ENCODE measurements at places on chromosomes 2 and 18.

GRCh38 chr18:45642238-45642637, 27.0 kb downstream of the SLC14A2 start:
- DNase-seq: no peak

GRCh38 chr2:205170399-205170798, 511.9 kb upstream of the NRP2 start:
- DNase-seq: no peak

DNA sequence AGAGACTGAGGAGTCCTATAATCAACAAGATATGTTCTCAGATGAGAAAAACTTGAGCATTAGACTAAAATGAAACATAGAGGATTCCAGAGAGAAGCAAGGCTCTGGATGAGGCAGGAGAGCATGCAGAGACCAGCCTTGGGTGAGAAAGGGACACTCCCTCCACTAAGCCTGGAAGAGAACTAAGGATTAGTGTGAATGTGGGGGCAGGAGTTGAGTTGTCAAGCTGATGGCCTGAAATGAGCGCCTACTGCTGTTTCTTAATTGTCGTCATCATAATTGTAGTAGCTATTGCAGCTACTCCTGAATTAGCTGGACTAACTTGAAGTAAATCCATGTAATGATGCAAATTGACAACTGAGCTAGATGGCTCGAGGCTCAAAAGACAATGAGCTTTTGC, 114.1 kb downstream of the PKP4 start:
- DNase-seq: no peak

- no peak for DNase-seq
These were observed 184.9 kb upstream of the CDH20 start for GRCh38 chr18:61148322-61148721.

DNA sequence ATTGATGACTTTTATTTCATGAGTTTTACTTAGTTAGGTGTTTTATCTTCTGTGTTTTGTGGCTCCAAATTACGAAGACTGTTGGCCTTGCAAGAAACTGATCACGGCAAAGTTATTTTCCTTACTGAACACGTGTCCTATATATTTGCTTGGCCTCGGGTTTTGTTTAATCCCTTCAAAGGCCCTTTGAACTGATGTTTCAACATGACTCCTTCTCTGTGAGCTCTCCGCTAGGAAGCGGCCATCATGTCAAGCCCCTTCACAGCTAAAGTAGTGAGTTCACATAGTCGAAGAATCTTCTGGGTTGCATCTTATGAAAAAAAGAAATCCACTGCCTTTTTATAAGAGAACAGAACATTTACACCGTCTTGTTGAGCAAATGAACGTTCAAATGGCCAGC, 159.3 kb downstream of the GBX2 start:
- DNase-seq: no peak

DNA sequence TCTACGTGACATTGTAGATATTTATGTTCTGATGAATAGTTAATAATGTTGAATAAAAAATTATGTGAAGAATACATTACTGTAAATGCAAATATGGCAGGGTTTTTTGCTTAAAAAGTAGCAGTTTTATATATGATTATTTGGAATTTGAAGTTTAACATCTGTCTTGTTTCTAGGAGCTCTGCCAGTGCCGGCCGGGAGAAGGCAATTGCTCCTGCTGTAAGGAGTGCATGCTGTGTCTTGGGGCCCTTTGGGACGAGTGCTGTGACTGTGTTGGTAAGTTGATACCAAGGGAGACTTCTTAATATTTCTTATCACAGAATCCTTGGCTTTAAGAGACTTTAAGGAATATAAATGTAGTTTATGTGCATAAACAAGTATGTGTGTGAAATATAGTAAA, 25.2 kb downstream of the TWSG1 start:
- no peak for DNase-seq

- DNase-seq: no peak
These were observed 825.8 kb upstream of the FANCL start for GRCh38 chr2:59066787-59067399.

- DNase-seq: no peak
These were observed 27.1 kb downstream of the ZNF519 start for GRCh38 chr18:14104906-14105748.

DNA sequence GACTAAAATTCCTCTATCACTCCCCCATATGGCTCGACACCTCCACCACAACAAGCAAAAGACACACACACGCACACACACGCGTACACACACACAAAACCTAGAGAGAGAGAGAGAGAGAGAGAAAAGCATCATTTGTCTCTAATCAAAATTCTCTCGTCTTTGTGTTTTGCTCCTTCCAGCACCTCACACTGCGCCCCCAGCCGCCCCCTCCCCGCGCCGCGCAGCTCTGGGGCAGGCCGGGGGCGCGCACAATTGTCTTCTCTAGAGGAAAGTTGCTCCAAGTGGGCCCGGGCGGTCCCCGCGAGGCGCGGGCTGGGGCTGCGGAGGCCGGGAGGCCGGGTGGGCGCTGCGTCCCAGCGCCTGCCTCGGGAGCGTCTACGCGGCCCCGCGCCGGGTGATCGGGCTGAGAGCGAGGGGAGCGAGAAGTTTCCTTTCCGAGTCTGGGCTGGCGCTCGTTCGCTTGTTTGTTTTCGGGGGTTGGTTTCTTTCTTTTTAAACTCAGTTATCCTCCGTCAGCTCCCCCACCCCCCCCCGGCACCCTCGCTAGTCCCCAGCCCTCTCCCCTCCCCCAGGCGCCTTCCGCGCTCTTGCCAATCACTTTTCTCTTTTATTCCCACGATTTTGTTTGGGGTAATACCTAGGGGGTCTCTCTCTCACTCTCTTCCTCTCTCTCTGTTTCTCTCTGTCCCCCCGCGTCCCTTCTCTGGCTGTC, 4.1 kb downstream of the ZEB2 start:
- DNase-seq: no peak

GRCh38 chr2:47629501-47630460, 153.2 kb upstream of the MSH6 start:
- no peak for DNase-seq

GRCh38 chr2:85168942-85169341, 35.8 kb downstream of the TCF7L1 start:
- DNase-seq: no peak

DNA sequence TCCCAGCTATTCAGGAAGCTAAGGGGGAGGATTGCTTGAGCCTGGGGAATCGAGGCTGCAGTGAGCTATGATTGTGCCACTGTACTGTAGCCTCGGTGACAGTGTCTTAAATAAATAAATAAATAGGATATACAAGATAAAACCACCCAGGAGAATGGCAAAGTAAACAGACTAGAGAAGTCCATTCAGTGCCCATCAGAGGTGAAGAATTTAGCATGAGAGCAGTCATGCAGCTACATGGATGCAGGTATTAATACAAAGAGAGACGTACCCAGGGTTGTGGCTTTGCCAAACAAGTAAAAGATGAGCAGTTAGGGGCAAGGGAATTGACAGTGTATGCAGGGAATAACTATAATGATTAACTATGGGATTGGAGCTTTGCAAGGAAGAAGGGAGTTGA, 8.1 kb downstream of the STPG4 start:
- no peak for DNase-seq

DNA sequence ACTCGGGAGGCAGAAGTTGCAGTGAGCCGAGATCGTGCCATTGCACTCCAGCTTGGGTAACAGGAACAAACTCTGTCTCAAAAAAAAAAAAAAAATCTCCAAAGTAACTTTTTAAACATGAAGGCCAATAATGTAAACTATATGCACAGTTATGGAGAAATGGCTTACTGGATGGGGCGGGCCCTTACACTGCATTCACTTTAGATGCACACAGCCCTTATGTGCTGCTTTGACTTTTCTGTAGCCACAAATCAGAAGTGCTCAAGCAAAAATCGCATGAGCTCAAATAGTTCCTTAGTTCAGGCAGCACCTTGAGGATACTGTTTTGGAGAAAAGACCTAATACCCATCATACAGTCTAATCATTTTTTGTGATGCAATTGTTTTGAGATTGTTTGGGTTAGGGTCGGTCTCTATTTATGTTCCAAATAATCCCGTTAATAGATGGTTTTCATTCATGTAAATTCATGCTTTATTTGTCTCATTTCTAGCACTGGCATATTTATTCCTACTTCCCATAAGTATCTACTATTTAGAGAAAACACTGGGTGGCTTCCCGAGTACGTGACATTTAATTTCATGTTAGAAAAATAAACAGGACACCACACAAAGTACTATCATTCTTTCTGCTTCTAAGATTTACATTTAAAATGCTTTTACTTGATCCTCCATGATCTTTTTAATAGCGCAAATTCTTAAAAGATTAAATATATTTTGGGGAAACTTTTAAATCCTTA, 34.7 kb downstream of the RBMS1 start:
- DNase-seq: no peak

DNA sequence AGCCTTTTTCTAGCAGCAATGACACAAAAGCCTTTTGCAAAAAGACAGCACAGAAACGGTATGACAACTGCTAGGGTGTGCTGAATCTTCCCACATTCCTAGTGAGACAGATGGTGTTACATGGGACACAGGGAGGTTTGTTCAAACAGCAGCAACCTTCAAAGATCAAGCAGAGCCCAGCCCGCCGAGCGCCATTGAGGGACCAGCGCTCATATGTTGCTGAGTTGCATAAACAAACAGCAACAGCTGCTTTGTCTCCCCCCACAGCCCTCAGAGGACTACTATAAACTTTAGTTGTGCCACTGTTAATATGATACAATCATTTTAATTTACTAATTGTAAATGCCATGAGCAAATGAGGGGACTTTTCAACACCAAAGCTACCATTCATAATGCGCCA, 117.7 kb downstream of the ZEB2 start:
- DNase-seq: no peak

- DNase-seq: no peak
These were observed 10.9 kb downstream of the TMEM200C start for GRCh38 chr18:5884375-5884774.

- DNase-seq: no peak
These were observed 36.1 kb downstream of the INSIG2 start for GRCh38 chr2:118124288-118124891.

DNA sequence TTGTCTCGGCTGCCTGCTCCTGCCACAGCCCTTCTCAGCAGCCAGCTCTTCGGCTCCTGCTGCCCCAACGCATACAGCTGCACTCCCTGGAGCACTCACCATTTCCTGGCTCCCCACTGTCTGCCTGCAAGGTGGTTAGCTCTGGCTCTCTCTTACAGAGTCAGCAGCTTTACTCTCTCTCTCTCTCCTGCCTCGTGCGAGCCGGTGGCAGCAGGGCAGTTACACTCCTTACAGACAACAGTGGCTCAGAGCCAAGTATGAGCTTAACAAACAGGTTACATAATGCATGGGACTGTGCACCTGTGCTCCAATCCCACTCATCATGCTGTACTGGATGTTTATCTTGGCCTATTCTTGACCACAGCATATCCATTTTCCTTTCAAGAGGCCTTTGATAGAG, 47.4 kb upstream of the DNAJC10 start:
- no peak for DNase-seq

GRCh38 chr18:13703899-13704298, 22.5 kb downstream of the FAM210A start:
- DNase-seq: no peak

GRCh38 chr2:171362396-171362795, 71.4 kb downstream of the METTL8 start:
- DNase-seq: no peak

GRCh38 chr2:146270618-146271017, 1574.2 kb upstream of the ACVR2A start:
- no peak for DNase-seq

GRCh38 chr2:150431561-150432311, 55.7 kb downstream of the RND3 start:
- no peak for DNase-seq

GRCh38 chr18:5508821-5509220, 35.0 kb downstream of the EPB41L3 start:
- DNase-seq: no peak

- no peak for DNase-seq
These were observed 77.3 kb downstream of the TCF7L1 start for GRCh38 chr2:85210511-85210910.

- no peak for DNase-seq
These were observed 5.8 kb upstream of the DTYMK start for GRCh38 chr2:241692448-241692847.

DNA sequence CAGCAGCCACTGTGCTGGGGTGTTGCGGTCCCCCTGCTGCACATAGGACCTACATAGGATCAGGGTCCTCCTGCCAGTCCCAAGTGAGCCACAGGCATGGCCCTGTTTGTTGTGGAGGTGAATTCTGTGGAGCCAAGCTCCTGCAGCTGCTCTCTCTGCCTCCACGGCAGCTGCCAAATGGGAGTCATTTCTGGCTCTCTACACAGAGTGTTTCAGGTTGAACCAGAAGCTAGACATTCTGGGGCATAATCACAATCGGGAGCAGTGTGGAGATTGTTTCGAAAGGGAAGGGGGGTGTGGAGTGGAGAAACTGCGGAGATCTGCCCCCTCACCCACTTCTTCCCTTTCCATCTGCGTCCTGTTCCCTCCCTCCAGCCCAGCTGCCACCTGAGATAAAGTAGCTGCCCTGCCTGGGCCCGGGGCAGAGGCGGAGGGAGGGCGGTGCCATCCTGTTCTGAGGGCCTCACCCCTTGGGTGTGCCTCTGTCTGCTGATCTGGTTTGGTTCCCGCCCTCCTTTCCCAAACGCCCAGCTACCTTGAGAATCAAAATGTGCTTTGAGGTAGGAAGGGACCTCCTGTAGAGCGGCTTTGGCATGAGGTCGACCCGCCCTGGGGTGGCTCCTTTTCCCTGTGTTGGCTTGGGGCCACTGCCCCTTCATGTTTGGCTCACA, 139.4 kb downstream of the WDSUB1 start:
- DNase-seq: no peak

DNA sequence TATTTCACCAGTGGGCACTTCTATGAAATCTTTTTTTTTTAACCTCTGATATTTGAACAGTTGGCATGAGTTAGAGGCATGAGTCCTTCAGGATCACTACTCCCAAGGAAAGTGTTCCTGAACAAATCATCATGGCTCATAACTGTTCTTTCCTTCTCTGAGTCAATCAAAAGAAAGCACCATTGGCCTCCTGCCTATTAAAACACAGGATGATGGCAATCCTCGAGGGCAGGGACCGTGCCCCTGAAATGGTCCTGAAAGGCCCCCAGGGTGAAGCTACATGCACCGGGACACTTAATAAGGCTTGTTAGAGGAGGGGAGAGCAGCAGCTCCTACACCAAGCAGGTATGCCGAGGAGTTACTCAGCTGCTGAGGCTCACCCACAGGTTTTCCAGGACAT, 43.5 kb downstream of the SLC14A2 start:
- no peak for DNase-seq

GRCh38 chr2:73266061-73266901, 18.0 kb downstream of the FBXO41 start:
- DNase-seq: no peak

GRCh38 chr2:178978667-178979066, 71.3 kb downstream of the CCDC141 start:
- DNase-seq: no peak

GRCh38 chr2:14418115-14418514, 214.4 kb upstream of the LRATD1 start:
- no peak for DNase-seq

DNA sequence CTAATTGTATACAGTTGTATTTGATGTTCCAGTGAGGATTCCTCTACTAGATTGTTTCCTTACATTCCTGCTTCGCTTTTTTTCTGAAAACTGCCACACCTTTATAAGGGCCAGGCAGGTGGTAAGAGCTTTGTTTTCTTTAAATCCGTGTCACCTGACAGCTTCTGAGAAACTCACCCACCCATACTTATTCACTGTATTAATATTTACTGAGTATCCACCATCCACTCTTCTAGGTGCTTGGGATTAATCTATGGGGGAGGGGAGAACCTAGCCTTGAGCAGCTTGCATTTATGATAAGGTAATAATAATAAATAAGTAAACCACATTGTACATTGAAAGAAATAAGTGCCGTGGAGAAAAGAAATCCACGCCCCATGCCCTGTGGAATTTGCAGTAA, 174.7 kb upstream of the AGAP1 start:
- no peak for DNase-seq

Data from breast epithelium (tissue), 4 donors.